ENCODE measurements at places on chromosomes 2 and 18. TPM values are rescaled to one million over a fixed set of nuclear protein-coding genes. Genes with fewer than 3 reads are reported as not detected.

Gene TTR
- total RNA-seq: not detected

Gene NPHP1
- 1.4 TPM for total RNA-seq

Gene ZNF804A
- not detected for total RNA-seq

Gene TMEM87B
- 11.4 TPM for total RNA-seq

Gene GPC1
- 0.83 TPM for total RNA-seq

Gene SNORC
- total RNA-seq: 2.1 TPM

- DNase-seq: no peak
Measured at GRCh38 chr2:222049946-222050345, 248.9 kb downstream of the PAX3 start.

- no peak for DNase-seq
Measured at GRCh38 chr2:208386541-208386940, 20.1 kb upstream of the PTH2R start.

DNA sequence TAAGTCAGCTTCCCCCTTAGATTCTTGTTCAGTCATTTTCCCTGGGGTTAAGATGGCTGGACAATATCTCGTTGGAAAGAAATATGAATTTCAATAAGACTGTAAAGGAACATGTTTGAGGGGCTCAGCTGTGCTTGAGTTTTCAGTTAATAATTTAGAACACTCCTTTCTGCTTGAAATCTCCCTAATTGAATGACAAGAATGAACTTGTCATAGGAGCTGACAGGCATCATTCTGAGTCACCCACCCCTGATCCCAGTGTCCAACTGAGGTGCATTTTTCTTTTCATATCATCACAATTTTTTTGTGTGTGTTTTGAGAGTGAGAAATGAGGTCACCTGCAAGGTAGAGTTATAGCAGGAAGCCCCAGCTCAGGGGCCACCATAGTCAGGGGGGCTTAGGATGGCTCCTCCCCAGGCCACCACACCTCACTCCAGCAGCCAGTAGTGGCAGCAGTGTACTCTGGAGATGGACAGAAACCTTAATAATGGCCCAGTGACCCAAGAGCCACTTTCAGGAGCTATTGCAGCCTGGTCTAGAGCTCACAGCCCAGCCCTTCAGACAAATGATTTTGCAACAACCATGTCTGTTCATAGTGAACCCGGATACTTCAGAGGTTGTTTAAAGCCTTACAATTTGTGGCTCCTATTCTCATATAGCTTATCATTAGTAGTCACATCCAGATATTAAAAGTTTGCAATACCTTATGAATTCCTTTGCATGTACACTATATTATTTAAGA lies 174.5 kb downstream of the MAIP1 start:
- no peak for DNase-seq

DNA sequence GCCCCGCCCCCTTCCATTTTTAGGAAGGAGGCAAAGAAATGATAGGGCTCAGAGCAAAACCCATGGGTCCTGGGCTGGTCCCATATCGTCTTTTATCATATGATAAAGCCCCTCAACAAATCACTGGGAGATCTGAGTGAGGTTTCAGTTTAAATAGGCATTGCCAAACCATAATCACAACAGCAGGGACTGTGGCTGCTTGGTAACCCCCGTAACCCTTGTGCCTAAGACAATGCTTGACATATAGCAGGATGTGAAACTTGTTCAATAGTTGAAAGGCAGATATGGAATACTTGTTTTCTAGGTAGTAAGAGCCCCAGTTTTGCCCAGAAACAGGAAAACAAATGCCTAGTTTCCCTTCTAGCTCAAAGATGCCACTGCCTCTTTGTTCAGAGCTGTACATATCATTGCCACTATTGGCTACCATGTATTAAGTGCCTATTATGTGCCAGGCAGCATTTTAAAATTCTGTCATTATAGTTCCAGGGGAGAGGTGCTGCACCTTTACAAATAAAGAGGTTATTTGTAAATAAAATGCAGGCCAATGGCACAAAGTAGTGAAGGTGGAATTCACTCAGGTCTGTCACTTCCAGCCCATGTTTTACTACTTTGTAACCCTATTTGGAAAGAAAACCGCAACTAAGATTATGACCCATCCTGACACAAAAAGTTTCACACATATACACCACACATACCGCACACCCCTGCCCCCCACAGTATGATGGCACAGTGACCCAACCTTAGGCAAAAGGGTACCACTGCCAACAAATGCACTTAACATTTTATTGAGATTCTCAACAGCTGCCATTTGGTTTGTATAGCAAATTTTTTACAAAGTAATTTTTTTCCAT lies 14.2 kb downstream of the NAGK start:
- peak; percentile 89 for DNase-seq

GRCh38 chr2:25062511-25062917 lies 20.6 kb downstream of the EFR3B start:
- no peak for DNase-seq

DNA sequence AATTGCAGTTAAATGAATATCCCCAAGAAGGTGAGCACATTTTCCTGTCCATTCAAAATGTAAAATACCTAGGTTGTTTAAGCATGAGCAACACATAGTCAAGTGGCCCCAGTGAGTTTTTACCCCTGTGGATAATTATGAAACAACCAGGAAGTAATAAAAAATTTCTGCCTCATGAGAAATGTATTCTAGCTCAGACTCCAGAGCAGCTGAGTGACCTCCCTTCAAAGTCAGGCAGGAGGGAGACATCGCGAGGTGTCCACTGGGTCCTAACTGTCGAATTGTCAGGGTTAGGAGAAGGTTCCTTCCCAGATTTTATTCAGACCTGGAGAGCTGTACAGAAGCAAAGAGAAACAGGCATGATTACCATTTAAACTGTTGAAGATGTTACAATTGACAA lies 416.6 kb upstream of the SMIM21 start:
- no peak for DNase-seq

GRCh38 chr2:23746141-23746863 lies 180.6 kb downstream of the ATAD2B start:
- no peak for DNase-seq

DNA sequence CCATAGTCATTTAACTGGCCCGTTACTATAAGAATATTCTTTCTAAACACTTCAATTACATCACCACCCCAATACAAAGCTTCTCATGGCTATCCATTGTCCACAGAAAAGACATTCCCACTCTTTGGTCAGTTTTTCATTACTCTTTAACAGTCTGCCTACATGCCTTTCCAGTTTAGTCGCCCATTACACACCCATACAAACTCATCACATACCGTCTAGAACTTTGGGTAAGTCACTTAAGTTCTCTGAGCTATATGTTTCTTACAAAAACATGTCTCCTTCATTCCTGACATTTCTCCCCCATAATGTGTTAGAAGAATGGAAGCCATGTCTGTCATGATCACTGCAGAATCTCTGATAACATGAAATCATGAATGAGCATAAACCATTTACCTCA lies 108.2 kb upstream of the STK17B start:
- no peak for DNase-seq

Data from activated CD8-positive, alpha-beta T cell treated with anti-CD3 and anti-CD28 coated beads for 36 hours (primary cell).